Hippocampal formation (tissue), 2 donors: ENCODE measurements at places on chromosomes 3 and 15.

- DNase-seq = no peak
Measured at GRCh38 chr3:179840985-179841384, 188.1 kb downstream of the USP13 start.

- no peak for DNase-seq
Measured at GRCh38 chr3:111362381-111363009, 179.5 kb upstream of the CD96 start.

- no peak for DNase-seq
Measured at GRCh38 chr15:90883976-90884718, at the start of gene FES. Gene FES (plus strand): TSS chr15:90884504. CDS start chr15:90885046, 542 bp downstream.

GRCh38 chr3:143769616-143770015, 78.7 kb downstream of the SLC9A9 start:
- no peak for DNase-seq

DNA sequence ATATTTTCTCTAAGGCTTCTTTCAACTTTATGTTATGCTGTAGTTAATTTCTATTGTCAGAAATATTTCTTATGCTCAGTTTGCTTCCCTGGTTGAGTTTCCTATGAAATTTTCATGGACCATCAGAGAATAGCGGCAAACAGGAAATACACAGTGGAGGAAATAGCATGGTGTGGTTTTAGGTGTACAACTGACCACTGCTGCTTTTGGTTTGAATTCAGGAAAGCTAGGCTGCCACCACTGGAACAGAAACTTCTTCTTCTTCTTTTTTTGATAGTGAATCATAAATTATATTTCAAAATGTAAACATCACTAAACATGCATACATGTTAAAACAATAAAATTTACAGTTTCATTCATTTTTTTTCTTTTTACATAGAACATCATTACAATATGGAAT, 316.6 kb upstream of the TGFBR2 start:
- no peak for DNase-seq

DNA sequence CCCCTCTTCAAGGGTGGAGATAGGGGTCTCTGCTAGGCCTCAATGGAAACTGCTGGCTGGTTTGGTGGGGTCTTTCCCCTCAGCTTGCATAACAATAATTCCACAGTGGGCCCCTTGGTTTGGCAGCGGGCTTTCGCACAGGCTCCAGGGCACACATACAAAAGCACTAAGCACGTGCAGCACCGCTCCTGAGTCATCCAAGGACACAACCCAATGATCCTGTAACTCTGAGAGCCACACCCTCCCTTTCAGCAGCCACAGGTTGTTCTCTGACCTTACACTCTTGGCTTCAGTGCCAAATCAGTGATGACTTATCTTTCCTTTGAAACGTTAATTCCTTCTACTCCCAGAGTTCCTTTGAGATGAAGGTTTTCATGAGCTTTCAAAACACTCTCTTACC, 41.7 kb downstream of the DAPK2 start:
- no peak for DNase-seq

GRCh38 chr15:38558372-38559059, 6.1 kb downstream of the RASGRP1 start:
- DNase-seq = no peak

DNA sequence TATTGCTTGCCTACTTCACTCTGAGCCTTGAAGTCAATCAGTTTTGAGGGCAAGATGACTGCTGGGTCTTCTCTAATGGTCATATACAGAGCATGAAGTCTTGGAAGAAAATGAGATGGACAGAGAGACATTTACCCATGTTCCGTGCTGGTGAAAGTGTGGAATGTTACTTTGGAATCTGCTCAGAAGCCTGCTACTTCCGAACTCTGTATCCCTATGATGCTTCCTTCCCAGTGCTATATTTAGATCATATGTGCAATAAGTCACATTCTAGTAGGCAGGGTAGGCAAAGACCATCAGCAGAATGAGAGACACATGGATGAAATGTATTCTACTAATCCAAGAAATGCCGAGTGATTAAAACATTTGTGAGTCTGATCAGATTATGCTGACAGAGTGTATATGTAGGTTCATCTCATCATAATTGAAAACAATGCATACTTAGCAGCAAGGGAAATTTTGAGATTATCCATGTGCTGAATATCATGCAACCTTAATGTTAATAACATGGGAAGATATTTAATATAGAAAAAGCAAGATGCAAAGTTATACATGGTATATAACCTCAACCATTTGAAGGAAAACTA, 60.5 kb downstream of the RAB7A start:
- DNase-seq = no peak

GRCh38 chr15:101372149-101372577, 77.1 kb upstream of the SNRPA1 start:
- no peak for DNase-seq

DNA sequence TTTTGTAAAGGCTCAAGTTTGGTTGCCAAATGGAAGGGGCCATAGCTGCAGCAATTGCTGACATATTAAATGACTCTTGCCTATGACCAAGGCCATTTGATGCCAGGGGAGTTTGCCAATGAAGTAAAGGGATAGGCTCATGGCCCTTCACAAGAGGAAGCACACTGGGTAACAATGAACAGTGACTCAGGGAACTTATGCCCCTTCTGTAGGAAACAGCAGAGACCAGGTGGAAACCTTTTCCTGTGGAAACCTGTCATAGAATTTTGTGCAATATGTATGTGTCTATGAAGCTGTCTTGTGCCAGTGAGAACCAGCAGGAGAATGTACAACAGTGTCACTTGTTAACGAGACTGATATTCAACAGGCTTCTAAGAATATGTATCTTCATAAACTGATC, 25.4 kb upstream of the AVEN start:
- DNase-seq = no peak

- DNase-seq = no peak
Measured at GRCh38 chr15:77607111-77607893, 25.4 kb downstream of the LINGO1 start.

DNA sequence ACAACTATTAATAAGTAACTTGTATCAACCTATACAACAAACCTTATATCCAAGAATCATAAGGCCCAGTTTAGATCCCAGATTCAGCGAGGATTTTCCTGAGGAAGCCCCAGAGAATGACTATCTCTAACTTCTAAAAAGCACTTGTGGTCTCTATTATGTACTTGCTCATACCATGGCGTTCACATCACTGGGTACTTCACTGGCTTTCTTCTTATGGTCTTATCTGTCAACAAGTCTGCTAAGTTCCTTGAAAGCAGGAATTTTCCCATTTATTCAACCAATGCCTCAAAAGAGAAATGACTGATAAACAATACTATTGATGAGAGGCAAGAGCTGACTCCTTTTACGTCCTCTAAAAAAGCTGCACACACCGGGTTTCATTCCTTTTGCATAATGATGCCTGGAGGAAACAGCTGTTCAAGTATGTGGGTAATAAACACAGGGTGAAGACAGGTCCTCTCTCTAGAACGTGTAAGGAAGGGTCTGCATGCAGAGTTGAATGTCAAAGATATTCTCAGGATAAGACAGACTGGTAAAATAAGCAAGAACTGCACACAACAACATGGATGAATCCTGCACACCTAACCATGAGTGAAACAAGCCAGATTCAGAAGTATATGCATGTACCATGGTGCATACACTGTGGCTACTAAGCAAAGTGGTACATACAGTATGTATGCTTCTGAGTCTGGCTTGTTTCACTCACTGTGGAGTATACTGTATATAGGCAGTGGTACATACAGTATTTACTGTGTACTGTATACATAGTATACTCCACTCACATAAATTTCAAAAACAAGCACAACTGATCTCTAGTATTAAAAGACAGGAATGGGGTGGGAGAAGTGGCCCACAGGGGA, 408.7 kb downstream of the SHQ1 start:
- no peak for DNase-seq

DNA sequence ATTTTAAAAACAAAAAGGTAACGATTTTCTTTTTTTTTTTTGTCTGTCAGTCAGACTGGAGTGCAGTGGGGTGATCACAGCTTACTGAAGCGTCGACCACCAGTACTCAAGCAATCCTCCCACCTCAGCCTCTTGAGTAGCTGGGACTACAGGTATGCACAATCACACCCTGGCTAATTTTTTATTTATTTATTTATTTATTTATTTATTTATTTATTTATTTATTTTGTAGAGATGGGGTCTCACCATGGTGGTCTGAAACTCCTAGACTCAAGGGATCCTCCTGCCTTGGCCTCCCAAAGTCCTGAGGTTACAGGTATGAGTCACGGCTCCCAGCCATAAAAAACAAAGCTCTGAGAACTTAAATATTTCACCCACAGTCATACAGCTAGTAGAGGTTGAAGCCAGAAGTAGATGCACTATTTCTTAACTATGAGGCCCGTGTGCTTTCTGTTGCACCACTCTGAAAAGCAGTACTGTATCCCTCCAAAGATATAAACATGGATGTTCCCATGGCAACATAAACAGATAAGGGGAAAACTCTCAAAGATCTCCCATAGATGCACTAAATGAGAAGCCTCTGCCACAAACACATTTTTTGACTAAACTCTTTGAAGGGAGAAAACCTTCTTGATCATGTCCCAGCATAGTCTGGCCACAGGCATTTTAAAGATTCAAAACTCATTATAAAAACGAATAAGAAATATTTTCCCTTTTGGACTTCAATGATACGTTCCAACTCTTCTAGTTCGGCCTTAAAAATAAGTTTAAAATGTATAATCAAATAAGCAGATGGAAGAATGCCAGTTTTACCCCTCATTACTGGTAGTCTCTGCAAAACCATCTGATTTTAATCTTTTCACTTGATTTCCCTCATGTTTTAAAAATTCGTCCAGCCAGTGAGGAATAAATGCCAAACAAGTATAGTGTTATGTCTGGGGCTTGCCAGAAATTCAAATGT, 162.3 kb upstream of the ARHGEF26 start:
- no peak for DNase-seq

- DNase-seq = no peak
Measured at GRCh38 chr3:8575364-8576104, 69.1 kb downstream of the SSUH2 start.

- DNase-seq = no peak
Measured at GRCh38 chr3:3907023-3907422, 107.8 kb downstream of the LRRN1 start.

- no peak for DNase-seq
Measured at GRCh38 chr3:187909866-187910265, 164.6 kb upstream of the BCL6 start.

GRCh38 chr15:58407778-58408177, 24.0 kb upstream of the LIPC start:
- no peak for DNase-seq

GRCh38 chr15:40053079-40053830, 14.3 kb upstream of the SRP14 start:
- DNase-seq = no peak

GRCh38 chr3:194042927-194043326, 93.0 kb upstream of the HES1 start:
- DNase-seq = no peak

DNA sequence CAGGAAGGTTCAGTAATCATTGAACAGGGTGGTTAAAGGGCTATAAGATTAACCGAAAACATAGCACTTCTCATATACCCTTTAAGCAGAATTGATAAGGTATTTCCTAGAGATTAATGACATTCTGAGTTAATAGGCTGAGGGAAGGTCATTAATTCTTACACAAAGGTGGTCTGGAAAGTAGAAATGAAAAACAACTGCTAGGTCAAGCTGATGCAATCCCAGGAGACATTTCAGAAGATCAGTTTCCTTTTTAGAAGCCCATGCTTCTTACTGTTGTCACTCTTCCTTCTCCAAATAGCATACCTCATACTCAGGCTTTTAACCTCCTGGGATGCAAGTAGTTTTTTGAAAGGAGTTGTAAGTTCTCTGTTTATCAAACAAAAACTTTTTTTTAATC, 8.8 kb downstream of the FILIP1L start:
- no peak for DNase-seq

DNA sequence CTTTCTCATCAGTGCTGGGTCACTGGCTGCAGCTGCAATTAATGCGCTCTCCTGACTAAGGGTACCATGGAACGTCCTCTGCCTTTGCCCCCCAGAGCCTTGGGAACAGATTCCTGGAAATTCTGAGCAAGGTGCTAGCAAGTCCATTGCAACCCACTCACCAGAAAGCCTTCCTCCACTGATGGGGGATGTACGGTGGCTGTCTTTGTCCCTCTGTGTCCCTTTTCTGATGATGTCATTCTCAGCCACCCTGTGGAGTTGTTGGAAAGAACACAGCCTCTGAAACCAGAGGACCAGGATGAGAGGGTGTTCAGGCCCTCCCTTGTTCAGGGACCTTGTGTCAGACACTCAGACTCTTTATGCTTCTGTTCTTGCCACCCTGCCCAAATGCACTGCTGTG, 38.1 kb upstream of the ZBTB38 start:
- no peak for DNase-seq

GRCh38 chr15:50055332-50055731, 63.7 kb downstream of the ATP8B4 start:
- DNase-seq = no peak

DNA sequence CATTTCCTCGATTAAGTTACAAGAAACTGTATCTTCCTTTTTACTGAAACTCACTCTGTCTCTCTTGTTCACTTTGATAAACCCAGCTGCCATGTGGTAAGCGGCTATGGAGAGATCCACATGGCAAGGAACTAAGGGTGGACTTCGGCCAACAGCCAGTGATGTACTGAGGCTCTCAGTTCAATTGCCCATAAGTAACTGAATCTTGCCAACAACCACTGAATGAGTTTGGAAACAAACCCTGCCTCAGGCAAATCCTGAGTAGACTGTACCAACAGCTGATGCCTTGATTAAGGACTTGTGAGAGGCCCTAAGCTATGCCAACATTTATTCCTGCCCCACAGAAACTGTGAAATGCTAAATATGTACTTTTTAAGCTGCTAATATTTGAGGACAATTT, 433.5 kb downstream of the PLOD2 start:
- no peak for DNase-seq

DNA sequence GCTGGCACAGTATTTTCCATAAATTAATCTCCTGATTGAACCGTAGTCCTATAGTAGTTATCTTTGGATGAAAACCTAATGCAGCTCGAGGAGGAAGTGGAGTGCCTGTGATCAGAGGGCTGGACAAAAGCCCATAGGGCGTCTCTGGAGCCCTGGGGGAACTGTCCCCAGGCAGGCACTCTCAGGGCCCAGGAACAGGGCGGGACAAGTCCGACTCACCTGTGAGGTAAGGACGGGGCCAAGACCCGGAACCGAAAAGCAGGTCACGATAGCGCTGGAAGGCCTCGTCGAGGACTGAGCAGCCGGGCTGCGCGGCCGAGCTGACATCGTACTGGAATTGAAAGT, 341 bp downstream of the HEXA start:
- DNase-seq = peak; percentile 69

- no peak for DNase-seq
Measured at GRCh38 chr15:88835646-88836045, 32.4 kb downstream of the ACAN start.
